ENCODE measurements at places on chromosomes 1 and 21.
A peak's percentile ranks its signal among the peaks of the same experiment; 100 is the strongest.

GRCh38 chr1:61477301-61477700, 247.6 kb downstream of the TM2D1 start:
- no peak for DNase-seq

DNA sequence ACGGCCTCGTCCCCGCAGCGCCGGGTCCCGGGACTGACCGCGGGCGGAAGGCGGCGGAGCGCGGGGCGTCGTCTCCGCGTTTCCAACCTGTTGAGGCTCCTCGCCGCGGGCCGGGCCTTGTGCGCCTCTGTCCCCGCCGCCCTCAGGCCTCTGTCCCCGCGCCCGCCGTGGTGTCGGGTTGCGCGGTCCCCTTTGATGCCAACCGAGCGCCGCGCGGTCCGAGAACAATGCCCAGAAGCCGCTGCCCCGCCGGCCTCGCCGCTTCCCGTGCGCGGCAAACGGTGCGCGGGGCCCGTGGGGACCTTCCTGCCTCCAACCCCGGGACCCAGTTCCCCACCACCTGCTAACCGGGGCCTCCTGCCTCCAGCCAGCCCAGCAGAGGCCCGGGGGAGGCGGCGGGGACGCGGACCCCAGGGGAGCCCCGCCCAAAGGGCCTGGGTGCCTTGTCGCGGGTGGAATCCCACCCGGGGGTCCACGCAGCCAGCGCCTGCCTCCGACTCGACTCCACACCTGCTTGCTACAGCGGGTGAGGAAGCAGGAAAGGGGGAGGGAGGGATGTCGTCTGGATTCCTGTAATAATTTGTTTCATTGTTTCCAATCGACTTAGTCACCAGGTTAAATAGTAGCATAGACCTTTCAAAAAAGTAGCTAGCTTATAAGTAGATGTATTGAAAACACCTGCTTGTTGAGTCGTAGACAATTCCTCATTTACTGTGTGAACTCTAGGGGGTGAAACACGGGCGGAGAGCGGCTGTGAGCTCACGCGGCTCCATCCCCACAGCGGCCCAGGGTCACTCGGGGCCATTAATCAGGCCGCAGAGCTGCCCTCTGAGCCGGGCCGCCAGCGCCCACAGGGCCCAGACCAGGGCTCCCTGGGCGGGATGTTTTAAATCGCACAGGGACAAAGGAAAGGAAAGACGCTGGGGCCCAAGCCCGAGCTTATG, 1.1 kb downstream of the COL18A1 start:
- DNase-seq = peak; percentile 45

- no peak for DNase-seq
Observed at GRCh38 chr1:179794669-179795068, 51.6 kb downstream of the FAM163A start.

- DNase-seq = no peak
Observed at GRCh38 chr1:9052272-9053049, 17.0 kb downstream of the SLC2A5 start.

GRCh38 chr1:81840805-81841204, 40.1 kb downstream of the ADGRL2 start:
- no peak for DNase-seq

- DNase-seq = no peak
Observed at GRCh38 chr1:36657826-36658225, 175.1 kb upstream of the CSF3R start.

- DNase-seq = peak; percentile 87
Observed at GRCh38 chr1:26786437-26787380, 1.0 kb upstream of the PIGV start.

- no peak for DNase-seq
Observed at GRCh38 chr1:153888533-153888932, 34.2 kb downstream of the GATAD2B start.

- DNase-seq = peak; percentile 11
Observed at GRCh38 chr1:92538048-92538412, 51.3 kb upstream of the GFI1 start.

DNA sequence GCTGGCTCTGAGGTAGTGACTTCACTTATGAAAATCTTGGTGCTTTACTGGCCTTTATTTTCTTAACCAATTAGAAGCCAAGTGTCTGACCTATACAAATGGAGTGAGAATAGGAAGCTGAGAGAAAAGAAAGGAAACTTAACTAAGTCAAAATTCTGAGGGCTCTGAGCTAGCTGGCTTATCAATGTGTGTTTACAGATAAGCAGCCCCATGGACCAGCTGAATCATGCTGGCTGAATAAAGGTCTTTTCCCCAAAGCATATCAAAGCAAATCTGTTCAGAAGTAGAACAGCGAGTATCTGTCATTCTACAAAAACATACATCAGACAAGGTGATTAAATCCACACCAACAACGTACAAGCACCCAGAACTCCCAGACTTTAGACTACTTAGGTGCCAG, 117.2 kb downstream of the BRINP2 start:
- DNase-seq = no peak

GRCh38 chr21:46115441-46116188, 17.7 kb downstream of the COL6A2 start:
- DNase-seq = peak; percentile 4

DNA sequence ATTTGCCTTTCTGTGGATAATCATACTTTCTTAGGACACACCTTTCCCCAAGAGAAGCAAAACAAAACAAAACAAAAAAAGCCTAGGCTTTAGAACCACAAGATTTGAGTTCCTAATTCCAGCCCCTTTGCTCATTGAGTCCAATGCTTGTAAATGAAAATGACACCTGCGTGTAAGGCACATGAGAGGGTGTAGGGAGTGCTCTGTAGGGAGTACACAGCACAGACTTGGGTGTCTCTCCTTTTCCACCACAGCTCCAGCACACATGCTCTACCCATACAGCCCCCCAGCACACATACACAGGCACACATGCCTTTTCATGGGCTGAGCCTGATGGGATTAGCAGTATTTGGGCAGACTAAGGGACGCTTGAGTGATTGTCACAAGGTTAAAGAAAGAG, 9.2 kb upstream of the NGF start:
- no peak for DNase-seq

DNA sequence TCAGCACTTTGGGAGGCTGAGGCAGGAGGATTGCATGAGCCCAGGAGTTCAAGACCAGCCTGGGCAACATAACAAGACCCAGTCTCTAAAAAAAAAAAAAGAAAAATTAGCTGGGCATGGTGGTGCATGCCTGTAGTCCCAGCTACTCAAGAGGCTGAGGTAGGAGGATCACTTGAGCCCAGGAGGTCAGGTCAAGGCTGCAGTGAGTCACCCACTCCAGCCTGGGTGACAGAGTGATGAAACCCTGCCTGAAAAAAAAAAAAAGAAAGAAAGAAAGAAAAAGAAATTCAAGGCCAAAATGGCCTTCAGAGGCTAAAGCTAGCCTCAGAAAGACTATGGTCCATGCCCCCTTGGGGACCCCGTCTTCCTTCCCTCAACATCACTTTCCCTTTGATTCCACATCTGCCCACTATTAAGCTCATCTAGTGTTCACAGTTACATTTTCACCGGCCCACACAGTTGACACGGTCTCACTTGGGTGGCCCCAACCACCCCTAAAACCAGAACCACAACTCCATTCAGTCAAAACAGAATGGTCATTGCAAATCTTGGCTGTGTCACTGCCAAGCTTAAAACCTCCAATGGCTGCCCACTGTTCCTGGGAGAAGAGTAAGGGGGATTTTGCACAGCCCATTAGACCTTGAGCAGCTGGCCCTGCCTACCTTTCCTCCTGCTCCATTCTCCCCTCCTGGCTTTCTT, 2.1 kb upstream of the CAPN8 start:
- peak; percentile 33 for DNase-seq

GRCh38 chr1:156228501-156228900, 13.5 kb upstream of the BGLAP start:
- no peak for DNase-seq

DNA sequence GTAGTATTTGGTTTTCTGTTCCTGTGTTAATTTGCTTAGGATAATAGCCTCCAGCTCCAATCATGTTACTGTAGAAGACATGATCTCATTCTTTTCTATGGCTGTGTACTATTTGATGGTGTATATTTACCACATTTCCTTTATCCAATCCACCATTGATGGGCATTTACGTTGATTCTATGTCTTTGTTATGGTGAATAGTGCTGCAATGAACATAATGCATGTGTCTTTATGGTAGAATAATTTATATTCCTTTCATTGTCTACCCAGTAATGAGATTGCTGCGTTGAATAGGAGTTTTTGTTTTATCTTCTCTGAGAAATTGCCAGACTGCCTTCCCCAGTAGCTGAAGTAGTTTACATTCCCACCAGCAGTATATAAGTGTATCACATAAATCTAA, 538.8 kb downstream of the LRRIQ3 start:
- DNase-seq = no peak

DNA sequence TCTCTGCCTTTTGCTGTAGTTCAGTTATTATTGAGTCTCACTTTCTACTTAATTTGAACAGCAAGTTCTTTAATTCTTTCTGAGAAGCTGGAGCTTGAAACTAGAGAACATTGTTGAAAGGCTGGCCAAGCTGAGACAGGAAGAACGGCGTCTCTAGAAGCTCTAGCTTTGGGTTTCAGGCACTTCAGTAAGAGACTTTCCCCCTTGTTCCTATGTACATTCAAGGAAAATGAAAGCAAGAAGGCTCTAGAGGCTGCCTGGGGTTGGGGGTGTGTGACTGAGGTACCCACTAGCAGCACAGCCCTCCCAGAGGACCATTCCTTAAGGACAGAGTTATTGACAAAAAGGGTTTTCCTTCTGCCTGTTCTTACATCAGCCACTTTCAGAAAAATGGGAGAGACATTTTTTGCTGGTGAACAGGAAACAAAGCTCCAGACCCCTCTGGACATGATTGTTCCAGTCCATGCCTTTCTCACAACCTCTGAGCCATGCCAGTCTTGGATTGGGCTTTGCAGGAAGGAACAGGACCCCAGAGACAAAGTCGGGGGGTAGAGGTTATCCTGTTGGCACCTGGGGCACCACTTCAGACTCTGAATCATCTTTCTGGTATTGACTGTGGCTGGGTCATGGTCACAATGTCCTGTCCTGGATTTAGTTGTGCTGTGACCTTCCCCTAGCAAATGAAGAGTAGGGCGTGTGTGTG, 63.1 kb downstream of the LAMC2 start:
- no peak for DNase-seq

DNA sequence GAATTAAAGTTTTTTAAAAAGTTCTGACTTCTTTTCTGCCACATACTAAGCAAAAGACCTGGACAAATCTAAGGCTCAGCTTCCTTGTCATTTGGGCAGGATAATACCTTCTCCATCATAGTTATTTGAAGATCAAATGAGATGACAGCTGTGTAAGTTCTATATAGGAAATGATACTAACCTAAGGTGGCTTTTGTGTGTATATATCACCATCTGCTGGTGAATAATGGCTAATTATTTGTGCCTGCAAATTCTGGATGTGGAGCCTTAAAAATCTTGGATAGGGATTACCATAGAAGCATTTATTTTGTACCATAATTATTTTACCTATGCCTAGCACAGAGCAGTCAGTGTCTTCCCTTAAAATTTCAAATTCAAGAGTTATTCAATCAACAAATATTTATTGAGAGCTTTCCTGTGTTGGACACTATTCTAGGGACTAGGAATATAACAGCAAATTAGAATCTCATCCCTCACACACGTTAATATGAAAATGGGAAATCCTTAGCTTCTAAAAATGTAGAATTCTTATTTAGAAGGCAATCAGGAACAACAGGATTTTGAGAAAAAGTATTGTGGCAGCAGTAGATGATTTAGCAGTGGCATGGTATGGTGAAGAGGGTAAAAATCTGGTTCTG, 89.8 kb downstream of the TMEM200B start:
- DNase-seq = peak; percentile 59

DNA sequence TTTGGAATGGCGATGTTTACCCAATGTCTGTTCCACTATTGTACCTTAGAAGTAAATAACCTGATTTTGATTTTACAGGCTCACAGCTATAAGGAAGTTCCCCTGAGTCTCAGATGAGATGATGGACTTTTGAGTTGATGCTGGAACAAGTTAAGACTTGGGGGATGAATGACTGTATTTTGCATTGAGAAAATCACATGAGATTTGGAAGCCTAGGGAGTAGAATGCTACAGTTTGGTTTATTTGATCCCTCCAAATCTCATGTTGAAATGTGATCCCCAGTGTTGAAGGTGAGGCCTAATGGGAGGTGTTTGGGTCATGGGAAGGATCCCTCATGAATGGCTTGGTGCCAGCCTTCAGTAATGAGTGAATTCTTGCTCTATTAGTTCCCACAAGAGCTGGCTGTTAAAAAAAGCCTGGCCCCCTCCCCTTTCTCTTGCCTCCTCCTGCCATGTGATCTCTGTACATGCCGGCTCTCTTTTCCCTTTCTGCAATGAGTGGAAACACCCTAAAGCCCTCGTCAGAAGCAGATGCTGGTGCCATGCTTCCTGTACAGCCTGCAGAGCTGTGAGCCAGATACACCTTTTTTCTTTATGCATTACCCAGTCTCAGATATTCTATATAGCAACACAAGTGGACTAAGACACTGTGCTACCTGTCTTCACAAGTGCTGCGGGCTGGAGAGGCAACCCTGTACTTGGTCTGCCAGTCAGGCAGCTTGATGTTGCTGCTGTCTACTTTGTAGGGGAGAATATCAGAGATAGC, 77.0 kb upstream of the TLR5 start:
- DNase-seq = no peak

DNA sequence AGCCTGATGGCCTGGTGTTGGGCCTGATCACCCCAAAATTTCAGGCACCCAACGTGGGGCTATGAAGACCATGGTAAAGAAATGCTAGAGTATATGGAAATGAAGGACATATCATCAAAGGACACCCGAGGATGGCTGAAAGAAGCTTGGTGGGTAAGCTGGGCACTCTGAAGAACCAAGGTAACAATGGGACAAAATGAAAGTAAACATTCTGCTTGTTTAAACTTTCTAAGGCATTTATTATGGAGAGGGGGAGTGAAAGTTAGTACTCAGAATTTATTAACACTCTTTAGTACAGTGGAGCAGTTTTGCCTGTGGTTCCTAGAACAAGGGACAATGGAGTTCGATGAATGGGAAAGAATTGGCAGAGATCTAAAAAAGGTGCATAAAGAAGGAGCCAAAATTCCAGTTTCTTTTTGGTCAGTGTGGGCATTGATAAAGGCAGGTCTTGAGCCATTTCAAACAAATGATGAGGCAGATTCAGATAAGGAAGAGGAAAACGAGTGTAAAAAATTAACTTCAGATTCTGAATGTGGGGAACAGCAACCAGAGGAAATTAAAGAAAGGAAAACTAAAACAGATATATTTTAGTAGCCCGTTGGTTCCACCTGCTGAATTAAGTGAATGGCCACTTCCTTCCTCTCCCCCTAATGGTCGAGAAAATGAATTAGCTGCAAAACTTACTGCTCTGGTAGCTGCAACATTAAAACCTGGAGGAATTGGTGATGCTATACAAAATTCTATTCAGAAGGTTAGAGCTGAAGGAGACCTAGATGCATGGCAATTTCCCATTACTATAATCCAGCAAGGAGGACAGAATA, 8.4 kb upstream of the PM20D1 start:
- DNase-seq = no peak

- DNase-seq = no peak
Observed at GRCh38 chr1:92094090-92094489, 13.9 kb downstream of the BTBD8 start.

- DNase-seq = peak; percentile 74
Observed at GRCh38 chr1:234433563-234434285, 45.3 kb downstream of the TARBP1 start.

- peak; percentile 72 for DNase-seq
Observed at GRCh38 chr1:214261206-214262123, 19.5 kb upstream of the SMYD2 start.

GRCh38 chr1:219792337-219793021, 135.9 kb downstream of the SLC30A10 start:
- DNase-seq = peak; percentile 96

Data from fibroblast of mammary gland (primary cell).